T-helper 17 cell (primary cell): ENCODE measurements at places on chromosomes 16 and 17. TPM values are rescaled to one million over a fixed set of nuclear protein-coding genes. Genes with fewer than 3 reads are reported as not detected.

WBP2 gene
- total RNA-seq, result 86.0 TPM

RPRML gene
- total RNA-seq, result not detected

RPAIN gene
- total RNA-seq, result 72.7 TPM

KRTAP2-1 gene
- total RNA-seq, result not detected

C16orf89 gene
- total RNA-seq, result not detected

DHRS7C gene
- not detected for total RNA-seq

KIF18B gene
- total RNA-seq, result not detected

KRTAP16-1 gene
- total RNA-seq, result 0.17 TPM

IL17C gene
- total RNA-seq, result 0.86 TPM

WSCD1 gene
- total RNA-seq, result 0.15 TPM
